ENCODE measurements at places on chromosomes 1 and 21.

DNA sequence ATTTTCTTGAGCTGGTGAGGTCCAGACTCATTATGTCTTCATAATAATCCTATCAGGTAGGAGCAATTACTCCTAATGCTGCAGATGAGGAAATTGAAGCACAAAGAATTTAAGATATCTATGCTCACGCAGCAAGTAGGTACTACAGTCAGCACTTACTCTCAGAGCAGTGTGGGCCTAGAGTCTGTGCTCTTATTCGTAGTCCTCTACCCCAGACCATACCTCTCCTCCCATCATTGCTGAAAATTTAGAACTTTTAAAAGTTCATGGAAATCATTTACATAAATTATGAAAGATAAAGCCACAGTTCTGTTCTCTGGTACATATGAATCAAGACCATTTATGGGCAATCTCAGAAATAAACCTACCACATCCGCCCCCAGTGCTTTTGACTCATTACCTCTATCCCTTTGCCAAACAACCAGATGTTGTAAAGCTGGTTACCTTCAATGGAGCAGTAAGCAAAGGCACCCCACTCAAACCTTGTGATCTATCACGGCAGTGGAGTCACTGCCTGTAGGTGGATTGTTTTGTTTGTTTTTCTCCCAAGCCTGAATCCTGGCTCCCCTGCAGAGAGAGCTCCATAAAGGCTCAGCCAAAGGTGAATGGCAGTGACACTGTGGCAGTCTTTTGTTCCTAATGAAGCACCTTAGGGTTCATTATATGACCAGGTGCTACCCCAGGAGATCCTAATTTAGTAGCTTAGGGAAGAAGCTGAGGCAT lies 20.9 kb upstream of the MAN1A2 start:
- DNase-seq, result no peak

DNA sequence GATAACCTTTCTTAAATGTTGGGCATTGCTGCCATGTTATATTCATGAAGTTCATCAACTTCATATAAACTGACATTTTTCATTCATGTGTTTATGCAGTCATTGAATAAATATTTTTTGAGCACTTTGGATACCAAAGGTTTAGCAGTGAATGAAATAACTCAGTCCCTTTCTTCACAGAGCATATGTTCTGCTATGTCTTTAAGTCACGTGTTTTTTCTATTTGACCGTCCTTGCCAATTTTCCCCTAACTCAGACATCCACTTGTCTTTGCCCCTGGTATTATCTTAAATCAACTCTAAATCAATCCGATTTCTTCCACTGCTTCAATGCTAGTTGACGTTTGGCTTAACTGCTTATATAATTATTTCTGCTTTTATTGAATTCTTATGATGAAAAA lies 16.6 kb downstream of the ADARB1 start:
- peak; percentile 57 for DNase-seq

DNA sequence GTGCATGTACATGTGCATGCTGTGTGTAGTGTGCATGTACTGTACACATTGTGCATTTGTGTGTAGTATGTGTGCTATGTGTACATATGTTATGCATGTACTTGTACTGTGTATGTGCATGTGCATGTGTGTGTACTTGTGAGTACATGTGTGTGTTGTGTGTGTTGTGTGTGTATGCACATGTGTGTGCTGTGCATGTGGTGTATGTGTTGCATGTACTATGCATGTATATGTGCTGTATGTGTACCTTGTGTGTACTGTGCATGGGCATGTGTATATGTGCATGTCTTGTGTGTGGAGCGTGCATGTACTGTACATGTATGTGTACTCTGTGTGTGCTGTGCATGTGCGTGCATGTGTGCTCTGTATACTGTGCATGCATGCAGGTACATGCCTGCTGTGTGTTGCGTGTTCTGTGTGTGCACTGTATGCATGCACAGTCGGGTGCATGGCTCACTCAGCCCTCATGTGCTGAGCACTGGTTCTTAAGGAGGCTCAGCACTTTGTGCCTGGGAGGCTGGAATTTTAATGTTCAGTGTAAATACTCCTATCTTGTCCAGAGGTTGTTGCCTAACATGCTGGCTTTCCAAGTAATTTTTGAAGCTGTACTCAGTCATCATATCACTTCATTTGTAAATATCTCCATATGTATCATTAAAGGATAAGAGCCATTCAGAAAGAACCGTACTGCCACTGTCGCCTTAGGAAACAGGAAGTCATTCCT lies 32.3 kb downstream of the SNAP47 start:
- DNase-seq, result no peak

DNA sequence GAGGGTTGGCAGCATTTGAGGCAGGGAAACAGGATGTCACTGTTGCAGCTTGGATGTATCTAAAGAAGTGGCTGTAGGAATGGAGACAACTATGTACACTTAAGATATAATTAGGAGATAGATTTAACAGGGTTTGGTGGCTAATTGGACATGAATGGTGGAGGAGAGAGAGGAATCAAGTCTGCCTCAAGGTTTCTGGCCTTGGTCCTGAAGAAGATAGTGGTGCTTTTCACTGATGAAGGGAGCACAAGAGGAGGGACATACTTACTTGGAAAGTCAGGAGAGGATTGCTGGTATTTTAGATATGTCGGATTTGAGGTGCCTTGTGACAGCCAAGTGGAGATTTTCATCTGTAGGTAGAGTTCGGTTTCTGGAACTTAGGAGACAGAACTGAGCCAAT lies 123.9 kb downstream of the ST6GALNAC3 start:
- no peak for DNase-seq

DNA sequence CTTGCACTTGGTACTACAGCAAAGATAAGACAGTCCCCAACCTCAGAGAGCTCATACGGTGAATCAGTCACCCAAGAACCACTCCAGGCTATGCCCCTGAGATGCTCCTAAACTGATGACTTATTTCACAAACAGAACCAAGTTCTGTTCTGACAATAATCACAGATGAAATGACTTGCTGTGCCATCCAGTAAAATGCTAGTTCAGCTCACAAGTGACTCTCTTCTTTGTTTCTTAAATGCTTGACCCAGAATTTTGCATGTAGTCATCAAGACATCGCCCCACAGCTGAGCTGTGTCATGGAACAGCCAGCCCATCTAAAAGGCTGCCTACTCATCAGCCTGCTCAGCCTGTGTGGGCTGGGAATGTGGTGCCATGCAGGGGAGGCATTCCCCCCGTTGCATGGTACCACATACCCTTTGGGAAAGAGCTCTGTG lies 6.1 kb upstream of the SLC19A2 start:
- DNase-seq, result no peak

- DNase-seq, result no peak
Measured at GRCh38 chr1:160773093-160773492, 22.9 kb upstream of the LY9 start.

DNA sequence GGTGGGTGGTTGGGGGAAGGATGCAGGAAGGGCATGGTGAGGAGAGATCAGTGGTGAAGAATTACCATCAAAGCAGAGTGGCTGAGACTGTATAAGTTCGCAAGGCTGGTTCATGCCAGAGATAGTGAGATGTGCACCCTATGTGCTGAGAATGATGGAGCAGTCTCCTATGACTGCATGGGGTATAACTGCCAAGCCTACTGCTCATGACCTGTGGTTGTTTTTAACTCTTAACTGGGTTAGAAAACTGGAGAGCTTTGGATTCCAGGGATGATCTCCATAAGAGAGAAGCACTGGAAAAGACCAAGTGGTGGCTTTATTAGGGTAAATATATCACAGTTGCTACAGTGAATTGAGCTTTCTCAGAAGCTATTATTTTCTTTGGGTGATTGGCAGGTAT lies 16.2 kb downstream of the WNT2B start:
- no peak for DNase-seq

DNA sequence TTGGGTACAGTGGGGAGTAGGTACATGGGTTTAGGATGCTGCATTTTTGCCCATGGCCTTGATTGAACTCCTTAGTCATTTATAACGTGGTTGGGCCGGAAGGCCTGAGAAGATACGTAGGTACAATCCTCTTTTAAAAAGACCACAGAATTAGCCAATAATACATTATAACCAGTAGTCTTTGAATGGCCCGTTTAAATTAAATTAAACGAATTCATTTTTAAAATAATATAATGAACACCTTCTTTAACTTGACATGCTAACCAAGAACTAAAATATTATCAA lies 20.1 kb upstream of the ADAR start:
- no peak for DNase-seq

GRCh38 chr1:90505806-90506205 lies 211.3 kb downstream of the BARHL2 start:
- no peak for DNase-seq

Measured in NCI-H524 (cell line).